ENCODE measurements at places on chromosomes 11 and 22.

- DNase-seq: peak; percentile 9
Observed at GRCh38 chr22:19607192-19608002, 83.2 kb upstream of the CLDN5 start.

DNA sequence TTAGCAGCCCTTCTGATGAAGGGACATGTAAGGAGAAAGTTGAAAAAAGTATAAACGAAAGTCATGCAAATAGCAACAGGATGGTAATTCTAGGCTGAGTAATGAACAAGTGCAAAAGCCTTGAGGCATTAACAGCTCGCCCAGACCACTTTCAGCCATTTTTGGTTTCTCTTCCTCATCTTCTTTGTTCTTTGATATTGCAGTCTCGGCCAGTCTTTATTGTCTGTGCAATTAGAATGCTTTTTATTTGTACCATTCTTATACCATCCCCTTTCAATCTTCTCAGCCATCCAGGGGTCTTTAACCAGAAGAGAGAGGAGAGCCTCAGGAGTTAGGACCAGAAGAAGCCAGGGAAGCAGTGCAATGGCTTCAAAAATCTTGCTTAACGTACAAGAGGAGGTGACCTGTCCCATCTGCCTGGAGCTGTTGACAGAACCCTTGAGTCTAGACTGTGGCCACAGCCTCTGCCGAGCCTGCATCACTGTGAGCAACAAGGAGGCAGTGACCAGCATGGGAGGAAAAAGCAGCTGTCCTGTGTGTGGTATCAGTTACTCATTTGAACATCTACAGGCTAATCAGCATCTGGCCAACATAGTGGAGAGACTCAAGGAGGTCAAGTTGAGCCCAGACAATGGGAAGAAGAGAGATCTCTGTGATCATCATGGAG lies 7.3 kb downstream of the TRIM34 start:
- DNase-seq: no peak

GRCh38 chr11:86896441-86896841 lies 58.8 kb downstream of the FZD4 start:
- DNase-seq: no peak

- DNase-seq: no peak
Observed at GRCh38 chr11:62169935-62170334, 20.1 kb upstream of the SCGB1D1 start.

GRCh38 chr22:41458161-41458728 lies 10.2 kb downstream of the PHF5A start:
- DNase-seq: no peak

- no peak for DNase-seq
Observed at GRCh38 chr11:62853279-62853965, 14.0 kb upstream of the WDR74 start.

DNA sequence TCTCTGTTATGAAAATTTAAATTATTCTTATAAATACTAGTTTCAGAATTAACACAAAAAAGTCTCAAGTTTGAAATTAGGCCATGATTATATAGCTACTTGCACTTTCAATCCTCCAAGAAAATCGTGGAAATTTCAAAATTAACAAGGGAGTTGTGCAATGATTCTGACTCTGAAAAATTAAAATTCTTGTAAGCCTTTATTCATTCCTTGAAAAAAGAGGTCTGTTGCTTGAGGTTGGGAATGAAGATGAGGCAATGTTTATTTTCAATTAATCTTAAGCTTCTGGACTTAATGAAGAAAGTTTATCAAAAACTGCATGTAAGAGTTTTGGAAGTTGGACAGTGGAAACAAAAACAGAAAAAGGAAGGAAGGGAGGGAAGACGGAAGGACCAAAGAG lies 128.2 kb upstream of the FIBIN start:
- DNase-seq: no peak

DNA sequence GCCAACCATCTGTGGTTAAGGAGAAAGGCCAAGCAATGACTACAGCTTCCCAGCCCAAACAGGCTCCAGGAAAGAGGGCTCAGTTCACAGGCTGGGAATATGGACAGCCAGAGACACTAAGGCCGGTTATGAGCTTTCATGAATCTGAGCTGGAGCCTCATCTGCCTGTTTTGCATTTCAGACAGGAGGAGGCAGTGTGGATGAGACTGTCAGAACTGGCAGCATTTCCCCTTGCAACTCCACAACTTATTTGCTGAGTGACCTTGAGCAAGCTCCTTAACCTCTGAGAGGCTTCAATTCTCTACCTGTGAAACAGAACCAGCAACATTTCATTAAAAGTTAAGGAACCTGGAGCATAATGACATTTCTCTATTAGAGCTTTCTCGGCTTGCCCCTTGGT lies 264.0 kb downstream of the ETS1 start:
- DNase-seq: no peak

DNA sequence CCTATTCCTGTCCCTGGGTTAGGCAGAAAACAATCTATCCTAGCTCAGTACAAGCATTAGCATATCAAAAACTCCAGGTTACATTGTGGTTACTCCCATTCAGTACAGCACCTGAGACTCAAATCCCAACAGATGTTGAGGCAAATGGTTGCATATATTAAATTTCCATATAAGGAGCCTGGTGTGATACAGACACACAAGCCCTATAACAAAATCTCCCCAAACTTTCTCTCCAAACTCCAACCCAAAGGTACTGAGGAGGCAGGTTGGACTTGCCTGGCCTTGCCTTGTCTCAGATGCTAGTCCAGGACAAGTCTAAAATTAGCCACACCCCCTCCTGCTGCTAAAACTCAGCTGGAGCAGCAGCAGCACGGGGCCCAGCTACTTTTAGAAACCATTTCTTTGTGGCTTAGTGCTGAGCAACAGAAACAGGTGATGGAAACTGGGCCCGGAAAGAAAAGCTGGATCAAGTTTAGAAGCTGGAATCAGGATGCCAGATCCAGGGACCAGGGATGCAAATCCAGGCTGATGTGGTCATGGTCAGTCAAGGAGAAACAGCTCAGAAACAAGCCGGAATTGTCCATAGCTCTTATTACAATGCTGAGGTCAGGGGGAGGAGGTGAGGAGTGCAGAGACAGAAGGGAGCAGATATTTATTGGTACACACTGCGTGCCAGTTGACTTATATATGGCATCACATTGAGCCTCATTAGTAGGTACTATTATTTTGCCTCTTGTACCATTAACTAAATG lies 73.7 kb upstream of the AMOTL1 start:
- DNase-seq: no peak

- DNase-seq: no peak
Observed at GRCh38 chr11:8297781-8298440, 34.2 kb upstream of the LMO1 start.

DNA sequence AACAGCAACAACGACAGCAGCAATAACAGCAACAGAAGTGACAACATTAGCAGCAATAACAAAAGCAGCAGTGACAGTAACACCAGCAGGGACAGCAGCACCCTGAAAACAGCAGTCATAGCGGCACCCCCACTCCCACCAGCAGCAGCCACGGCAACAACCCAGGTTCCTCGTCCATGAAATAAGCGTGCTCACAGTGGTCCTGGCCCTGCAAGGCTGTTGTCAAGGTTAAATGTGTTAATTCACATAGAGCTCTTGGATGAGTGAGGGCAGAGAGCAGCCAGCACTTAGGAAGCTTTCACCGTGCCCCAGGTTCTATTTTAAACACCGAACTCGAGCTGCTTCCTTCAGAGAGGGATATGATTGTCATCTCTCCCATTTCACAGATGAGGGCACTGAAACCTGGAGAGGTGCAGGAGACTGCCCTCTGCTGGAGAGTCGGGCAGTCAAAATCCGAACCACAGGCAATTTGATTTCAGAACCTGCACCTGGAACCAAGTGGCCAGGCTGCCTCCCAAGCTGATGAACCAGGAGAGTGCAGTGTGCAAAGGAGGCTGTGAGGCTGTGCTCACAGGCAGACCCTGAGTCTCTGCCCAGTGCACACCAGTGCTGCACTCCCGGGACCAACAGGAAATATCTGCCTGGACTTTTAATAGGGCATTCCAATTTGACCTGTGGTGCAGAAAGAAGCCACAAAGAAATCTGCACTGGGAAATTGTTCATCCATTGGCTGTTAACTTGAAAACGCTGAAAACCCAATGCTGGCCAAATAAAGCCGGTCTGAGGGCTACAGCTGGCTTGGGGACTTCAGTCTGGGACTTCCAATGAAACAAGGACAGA lies 22.9 kb upstream of the FGF3 start:
- no peak for DNase-seq

- no peak for DNase-seq
Observed at GRCh38 chr11:73308961-73309919, 1.2 kb downstream of the ARHGEF17 start.

DNA sequence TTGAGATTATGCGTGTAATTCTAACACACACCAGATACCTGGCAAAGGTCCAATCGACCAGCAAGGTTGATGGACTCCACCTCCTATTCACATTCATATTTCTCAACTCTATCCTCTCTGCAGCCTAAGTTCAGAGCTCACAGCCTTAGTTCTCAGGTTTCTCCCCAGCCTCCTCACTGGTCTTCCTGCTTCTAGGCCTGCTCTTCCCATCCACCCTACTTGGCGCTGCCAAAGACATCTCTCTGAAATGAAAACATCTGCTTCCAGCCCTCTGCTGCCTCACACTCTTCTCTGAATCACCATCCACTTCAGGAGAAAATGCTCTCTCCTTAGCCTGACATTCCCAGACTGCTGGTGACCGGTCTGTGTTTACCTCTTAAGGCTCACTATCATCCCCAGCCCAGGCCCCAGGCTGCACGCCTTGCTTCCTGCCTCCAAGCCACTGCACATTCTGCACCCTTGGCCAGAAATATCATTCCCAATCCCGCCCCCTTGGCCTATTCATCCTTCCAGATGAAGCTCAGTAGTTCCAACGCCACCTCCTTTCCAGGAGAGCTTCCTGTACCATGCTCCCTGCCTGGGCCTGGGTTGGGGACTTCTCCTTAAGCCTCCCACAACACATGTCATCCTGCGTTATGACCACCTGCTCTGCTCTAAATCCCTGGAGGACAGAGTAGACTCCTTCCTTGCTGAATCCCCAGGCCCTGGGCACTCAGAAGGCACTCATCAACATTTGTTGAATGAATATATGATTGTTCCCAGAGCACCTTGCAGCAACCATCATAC lies 3.5 kb downstream of the ARRB1 start:
- no peak for DNase-seq

DNA sequence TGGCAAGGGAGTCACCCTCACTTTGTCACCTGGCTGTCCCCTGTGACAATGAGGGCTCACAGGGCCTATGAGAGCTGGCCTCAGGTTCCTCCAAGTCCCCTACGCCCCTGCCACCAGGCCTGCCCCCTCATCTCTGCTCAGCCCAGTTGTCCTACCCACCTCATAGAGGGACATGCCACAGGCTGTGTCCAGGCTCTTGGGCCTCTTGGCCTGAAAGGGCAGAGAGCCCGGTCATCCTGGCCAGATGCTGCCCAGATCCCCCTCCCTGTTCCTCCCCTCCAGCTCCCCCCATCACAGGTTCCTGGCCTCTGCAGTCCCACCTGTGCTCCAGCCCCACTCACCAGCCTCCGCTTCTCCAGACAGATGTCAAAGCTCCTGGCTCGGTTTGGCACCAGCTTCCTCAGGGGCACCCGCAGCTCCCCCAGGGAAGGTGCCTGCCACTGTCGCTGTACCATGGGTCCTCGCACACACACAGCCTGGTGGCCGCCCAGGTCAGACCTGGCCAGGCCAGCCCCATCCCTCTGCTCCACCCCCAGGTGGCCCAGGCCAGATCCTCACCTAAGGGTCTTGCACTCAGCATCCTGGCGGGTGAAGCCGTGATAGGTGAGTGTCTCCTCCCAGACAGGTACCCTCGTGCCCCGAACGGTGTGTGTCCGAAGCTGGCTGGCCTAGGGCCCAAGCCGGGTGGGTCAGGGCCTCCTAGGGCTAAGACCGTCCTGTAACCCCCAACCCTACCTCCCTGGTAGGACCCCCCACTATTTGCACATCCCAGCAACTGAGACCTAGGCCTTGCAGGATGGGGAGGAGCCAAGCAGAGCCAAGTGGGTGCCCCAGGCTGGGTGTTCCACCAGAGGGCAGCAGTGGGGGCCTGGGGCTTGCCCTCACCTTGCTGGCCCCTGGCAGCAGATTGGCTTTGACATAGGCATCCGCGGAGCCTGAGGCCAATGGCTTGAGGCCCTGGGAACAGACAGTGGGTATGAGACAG lies 8.3 kb downstream of the NDUFV1 start:
- peak; percentile 34 for DNase-seq

DNA sequence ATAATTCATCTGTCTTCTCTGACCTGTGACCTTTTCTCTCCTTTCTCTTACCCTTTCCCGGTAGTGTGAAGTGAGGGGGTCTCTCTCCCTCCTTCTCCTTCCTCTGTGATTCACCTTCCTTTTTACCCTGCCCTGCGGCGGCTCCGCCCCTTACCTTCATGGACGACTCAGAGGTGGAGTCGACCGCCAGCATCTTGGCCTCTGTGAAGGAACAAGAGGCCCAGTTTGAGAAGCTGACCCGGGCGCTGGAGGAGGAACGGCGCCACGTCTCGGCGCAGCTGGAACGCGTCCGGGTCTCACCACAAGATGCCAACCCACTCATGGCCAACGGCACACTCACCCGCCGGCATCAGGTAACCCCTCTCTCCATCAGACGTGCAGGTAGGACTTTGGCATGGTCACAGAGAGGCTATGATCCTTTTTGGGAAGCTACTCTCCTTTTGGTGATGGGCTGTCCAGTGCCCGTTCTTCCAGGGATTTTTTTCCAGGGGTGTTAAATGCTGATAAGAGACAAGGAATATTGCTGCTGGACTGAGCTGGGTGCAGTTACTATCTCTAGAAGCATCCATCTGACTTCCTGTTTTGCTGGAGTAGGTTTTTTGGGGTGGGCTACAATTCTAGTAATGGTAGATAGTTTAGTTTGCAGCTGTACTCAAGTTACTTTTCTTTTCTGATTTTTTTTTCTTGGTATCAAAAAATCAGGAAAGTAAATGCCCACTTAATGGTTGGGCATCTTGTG lies 29.9 kb downstream of the CTNND1 start:
- no peak for DNase-seq

GRCh38 chr11:68803766-68804165 lies 38.0 kb downstream of the CPT1A start:
- DNase-seq: no peak

- no peak for DNase-seq
Observed at GRCh38 chr22:46726066-46726985, 11.7 kb downstream of the CERK start.

DNA sequence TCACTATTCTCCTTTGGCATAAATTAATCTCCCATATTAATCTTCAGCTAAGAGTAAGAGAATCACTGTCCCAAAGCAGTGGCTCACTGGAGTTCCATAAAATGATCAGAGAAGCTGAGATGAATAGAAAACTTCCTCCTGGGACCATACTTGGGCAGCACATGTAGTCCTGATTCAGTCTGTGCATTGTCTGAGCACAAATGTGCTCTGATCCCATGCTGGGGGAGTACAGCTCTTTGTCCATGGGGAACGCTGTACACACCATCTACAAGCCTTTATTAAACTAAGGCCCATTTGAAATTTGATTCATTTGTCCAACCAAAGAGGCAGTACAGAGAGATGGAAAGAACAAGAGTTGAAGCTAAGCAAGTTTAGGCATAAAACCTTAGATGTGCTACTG lies 147.4 kb upstream of the PGR start:
- no peak for DNase-seq
